ENCODE measurements at places on chromosomes 6 and 20. TPM values are rescaled to one million over a fixed set of nuclear protein-coding genes. Genes with fewer than 3 reads are reported as not detected.

- peaks cover 7% of the 10 kb centered on the region for H3K27me3 ChIP-seq
- DNase-seq = no peak
- H3K4me1 ChIP-seq = peaks cover 3% of the 10 kb centered on the region
- no peak overlapping the region for H3K4me3 ChIP-seq
Observed at GRCh38 chr20:62584671-62585460, 57.4 kb upstream of the SLCO4A1 start.

- H3K27ac ChIP-seq = no peak overlapping the region
- no peaks in the 10 kb centered on the region for H3K36me3 ChIP-seq
- H3K4me1 ChIP-seq = no peaks in the 10 kb centered on the region
- no peaks in the 10 kb centered on the region for H3K27me3 ChIP-seq
Observed at GRCh38 chr6:115675443-115675842, 385.2 kb downstream of the FRK start.

GRCh38 chr6:27280064-27280539 lies 32.0 kb downstream of the POM121L2 start:
- no peak overlapping the region for H3K4me3 ChIP-seq
- no peaks in the 10 kb centered on the region for H3K4me1 ChIP-seq
- H3K36me3 ChIP-seq = no peaks in the 10 kb centered on the region
- H3K27ac ChIP-seq = no peak overlapping the region

GRCh38 chr20:50017576-50018248 lies 34.9 kb downstream of the SNAI1 start:
- no peak overlapping the region for H3K4me3 ChIP-seq
- H3K4me1 ChIP-seq = peaks cover 11% of the 10 kb centered on the region
- no peaks in the 10 kb centered on the region for H3K36me3 ChIP-seq
- no peaks in the 10 kb centered on the region for H3K27me3 ChIP-seq

DNA sequence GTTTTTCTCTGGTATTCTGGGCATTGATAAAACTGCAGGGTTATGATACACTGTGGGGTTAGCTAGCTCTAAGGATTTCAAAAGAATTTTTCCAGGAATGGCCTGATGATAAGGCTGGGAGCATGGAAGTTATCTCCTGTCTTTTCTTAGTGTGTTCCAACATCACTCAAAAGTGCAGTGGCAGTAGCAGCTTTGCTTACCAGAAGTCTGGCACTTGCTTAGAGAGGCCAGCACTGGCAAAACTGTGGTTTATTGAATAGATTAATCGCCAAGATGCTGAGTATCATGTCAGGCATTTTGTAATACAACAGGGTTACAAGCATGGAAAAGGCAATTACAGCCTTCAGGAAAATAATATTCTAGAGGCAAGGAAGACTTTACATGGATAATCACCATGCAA lies 719.5 kb upstream of the GJE1 start:
- H3K4me1 ChIP-seq = no peaks in the 10 kb centered on the region
- H3K27ac ChIP-seq = no peak overlapping the region
- no peak overlapping the region for H3K4me3 ChIP-seq
- H3K36me3 ChIP-seq = no peaks in the 10 kb centered on the region

DNA sequence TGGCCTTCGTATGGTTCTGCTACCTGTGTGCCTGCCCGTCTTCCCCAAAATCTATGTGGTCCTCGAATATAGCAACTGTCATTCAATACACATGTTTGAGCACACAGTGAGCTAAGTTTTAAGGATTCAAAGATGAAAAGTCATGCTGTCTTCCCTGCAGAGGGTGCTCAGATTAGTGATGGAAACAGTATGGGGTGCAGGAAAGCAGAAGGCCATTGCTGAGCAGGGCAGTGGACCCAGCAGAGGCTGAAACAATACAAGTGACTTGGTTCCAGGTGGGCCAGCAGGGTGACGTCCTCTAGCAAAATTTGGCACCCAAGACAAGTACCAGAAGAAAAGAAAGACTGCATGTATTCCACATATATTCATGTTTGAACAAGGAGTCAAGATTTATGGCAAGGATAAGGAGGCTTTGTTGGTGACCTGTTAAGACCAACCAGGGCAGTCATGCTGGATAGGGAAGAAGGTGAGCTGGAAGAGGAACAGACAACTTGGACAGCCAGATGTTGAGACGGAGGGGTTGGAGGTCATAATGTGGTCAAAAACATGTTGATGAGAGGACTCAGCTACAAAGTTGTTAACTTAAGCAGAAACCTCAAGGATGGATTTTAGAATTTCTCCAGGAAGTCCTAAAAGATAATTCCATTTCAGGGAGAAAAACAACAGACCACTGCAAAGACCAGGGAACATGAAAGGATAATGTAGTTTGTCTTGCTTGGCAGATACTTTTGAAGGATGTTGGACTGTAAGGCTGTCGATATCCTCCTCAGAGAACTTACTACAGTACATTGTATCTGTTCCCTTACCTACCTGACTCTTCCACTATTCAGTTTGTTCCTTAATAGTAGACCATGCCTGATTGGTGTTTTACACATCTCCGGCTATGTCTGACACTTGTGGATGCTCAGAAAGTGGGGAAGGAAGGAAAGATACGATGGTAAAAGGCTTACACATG lies 2.5 kb downstream of the HLA-DQA1 start:
- H3K36me3 ChIP-seq = no peaks in the 10 kb centered on the region
- no peak overlapping the region for H3K4me3 ChIP-seq
- H3K4me1 ChIP-seq = peaks cover 4% of the 10 kb centered on the region
- no peak overlapping the region for H3K27ac ChIP-seq

- H3K27ac ChIP-seq = no peak overlapping the region
- peak; percentile 62 for DNase-seq
- H3K27me3 ChIP-seq = no peaks in the 10 kb centered on the region
- no peaks in the 10 kb centered on the region for H3K36me3 ChIP-seq
- H3K4me3 ChIP-seq = no peak overlapping the region
Observed at GRCh38 chr20:10090588-10091166, 55.9 kb downstream of the ANKEF1 start.

DNA sequence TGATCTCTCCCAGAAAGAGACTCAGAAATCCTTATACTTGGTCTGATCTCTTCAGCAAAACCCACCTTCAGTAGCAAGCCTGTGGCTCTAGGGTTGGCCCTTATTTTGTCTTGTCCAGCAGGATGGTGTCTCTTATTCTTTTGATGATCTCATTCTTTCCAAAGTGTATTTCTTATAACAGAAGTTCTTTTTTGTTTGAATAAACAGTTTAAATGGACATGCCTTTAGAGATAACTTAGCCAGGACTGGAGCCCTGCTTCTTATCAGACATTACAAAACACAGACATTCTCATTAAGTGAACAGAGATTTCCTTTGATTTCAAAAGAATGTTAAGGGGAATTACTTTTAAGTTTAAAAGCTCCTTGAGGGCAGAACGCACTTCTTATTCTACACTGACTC lies 31.7 kb downstream of the KCNS1 start:
- peaks cover 54% of the 10 kb centered on the region for H3K36me3 ChIP-seq
- no peak overlapping the region for H3K4me3 ChIP-seq
- peaks cover 13% of the 10 kb centered on the region for H3K4me1 ChIP-seq
- H3K27me3 ChIP-seq = no peaks in the 10 kb centered on the region

GRCh38 chr6:54299542-54300269 lies 8.5 kb upstream of the TINAG start:
- H3K4me3 ChIP-seq = no peak overlapping the region
- H3K36me3 ChIP-seq = no peaks in the 10 kb centered on the region
- no peaks in the 10 kb centered on the region for H3K27me3 ChIP-seq
- no peak for DNase-seq

DNA sequence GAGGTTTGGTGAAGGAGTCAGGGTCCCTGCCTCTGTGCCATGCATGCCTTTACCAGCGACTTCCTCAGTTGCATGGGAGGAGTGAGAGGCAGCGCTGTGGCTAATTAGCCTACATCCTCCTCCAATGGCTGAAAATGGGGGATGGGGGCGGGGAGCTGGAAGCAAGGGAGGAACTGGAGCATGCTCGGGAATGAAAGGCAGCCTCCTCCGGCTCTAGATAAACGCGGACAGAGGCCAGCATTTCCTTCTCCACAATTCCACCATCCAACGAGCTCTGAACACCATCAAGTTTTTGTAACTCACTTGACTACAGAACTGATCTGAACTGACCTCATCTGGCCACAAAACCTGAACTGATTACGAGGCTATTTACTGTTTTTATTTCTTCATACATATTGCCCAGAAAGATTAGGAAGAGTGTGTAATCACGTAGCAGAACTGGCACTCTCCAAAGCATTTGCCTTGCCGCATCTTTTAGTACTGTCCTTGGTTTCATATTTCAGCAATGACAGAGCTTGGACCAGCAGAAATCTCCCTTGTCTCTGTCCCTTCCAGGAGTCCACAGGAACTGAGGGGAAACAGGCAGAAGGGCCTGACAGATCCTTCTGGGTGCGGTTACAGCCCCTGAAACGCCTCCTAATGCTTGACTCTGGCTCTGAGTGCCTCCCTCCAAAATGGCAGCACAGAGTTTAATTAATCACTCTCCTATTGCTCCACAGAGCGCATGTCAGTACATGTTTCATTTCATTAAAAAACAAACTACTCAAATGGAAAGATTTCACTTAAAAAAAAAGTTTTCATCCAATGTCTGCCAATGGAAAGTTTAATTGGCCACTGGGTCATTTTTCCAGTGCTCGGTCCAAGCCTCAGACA lies 58.2 kb upstream of the TRAF3IP2 start:
- H3K4me1 ChIP-seq = no peaks in the 10 kb centered on the region
- H3K4me3 ChIP-seq = no peak overlapping the region
- no peak overlapping the region for H3K27ac ChIP-seq
- H3K36me3 ChIP-seq = peaks cover 86% of the 10 kb centered on the region
- no peaks in the 10 kb centered on the region for H3K27me3 ChIP-seq

GRCh38 chr6:154921482-154921881 lies 73.6 kb upstream of the TIAM2 start:
- no peaks in the 10 kb centered on the region for H3K36me3 ChIP-seq
- no peak overlapping the region for H3K4me3 ChIP-seq
- H3K4me1 ChIP-seq = no peaks in the 10 kb centered on the region

GRCh38 chr6:19802656-19803055 lies 34.5 kb upstream of the ID4 start:
- no peak for DNase-seq
- no peak overlapping the region for H3K4me3 ChIP-seq
- no peak overlapping the region for H3K27ac ChIP-seq
- H3K4me1 ChIP-seq = peaks cover 5% of the 10 kb centered on the region
- no peaks in the 10 kb centered on the region for H3K36me3 ChIP-seq

DNA sequence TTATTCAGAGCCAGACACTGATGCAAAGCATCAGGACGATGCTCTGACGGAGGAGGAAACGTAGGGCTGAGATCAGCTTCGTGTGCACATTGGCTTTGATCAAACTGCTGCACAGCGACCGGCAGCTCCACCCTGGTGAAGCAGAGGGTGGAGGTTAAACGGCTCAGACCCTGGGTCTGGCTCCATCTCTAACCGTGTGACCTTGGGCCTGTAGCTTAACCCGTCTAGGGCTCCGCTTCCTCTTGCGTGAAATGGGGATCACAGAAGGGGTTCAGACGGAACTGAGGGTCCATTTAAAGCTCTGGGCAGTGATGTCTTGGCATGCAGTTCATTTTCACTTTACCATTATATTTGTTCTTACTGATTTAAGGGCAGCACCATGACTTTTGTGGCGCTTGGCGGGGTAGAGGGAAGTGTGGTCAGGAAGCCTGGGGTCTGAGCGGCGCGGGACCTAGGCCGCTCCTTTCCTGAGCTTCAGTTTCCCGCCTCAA lies 644 bp downstream of the RBL1 start:
- DNase-seq = peak; percentile 81
- H3K27me3 ChIP-seq = no peaks in the 10 kb centered on the region
- peaks cover 21% of the 10 kb centered on the region for H3K4me1 ChIP-seq
- peaks cover 3% of the 10 kb centered on the region for H3K36me3 ChIP-seq
- peak overlapping the region; percentile 80 for H3K27ac ChIP-seq

- H3K4me1 ChIP-seq = no peaks in the 10 kb centered on the region
- no peak overlapping the region for H3K4me3 ChIP-seq
- no peaks in the 10 kb centered on the region for H3K36me3 ChIP-seq
- no peak for DNase-seq
- H3K27me3 ChIP-seq = no peaks in the 10 kb centered on the region
Observed at GRCh38 chr6:150377211-150377781, 8.5 kb downstream of the IYD start.

DNA sequence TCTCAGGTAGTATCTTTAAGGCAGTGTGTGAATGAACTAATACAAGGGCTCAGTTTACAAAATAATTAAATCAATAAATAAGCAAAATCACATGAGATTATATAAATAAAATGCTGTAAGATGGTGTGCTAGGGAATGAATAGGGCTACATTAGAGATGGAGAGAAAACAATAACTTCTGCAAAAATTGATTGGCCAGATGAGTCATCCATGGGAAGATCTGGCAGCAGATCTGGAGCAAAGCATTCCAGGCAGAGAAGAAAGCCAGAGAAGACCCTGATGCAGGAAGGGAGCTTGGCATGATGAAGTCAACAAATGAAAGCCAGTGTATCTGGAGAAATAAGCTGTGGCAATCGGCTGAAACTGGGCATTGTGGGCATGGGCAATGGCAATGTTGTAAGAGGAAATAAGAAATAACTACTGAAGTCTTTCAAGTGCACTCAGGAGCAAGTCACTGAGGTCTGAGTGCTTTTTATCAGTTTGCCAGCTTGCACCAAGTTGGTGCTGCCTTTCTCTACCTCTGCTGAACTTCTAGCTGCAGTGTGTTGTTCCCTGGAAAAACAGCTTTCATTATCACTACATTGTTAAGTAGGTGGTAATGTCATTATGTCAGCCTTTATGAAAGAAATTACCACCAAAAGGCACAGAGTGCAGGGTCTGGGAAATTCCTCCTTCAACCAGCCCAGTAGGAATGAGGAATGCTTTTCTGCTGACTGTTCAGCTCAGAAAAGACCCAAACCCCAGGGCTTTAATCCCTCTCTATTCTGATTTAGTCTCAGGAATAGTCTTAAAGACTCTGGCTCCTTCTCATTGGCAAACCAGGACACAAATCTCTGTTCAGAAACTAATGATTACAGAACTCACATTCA lies 231.6 kb downstream of the HTR1B start:
- H3K27ac ChIP-seq = no peak overlapping the region
- no peaks in the 10 kb centered on the region for H3K4me1 ChIP-seq
- H3K4me3 ChIP-seq = no peak overlapping the region
- no peaks in the 10 kb centered on the region for H3K36me3 ChIP-seq
- H3K27me3 ChIP-seq = no peaks in the 10 kb centered on the region
- DNase-seq = no peak

DNA sequence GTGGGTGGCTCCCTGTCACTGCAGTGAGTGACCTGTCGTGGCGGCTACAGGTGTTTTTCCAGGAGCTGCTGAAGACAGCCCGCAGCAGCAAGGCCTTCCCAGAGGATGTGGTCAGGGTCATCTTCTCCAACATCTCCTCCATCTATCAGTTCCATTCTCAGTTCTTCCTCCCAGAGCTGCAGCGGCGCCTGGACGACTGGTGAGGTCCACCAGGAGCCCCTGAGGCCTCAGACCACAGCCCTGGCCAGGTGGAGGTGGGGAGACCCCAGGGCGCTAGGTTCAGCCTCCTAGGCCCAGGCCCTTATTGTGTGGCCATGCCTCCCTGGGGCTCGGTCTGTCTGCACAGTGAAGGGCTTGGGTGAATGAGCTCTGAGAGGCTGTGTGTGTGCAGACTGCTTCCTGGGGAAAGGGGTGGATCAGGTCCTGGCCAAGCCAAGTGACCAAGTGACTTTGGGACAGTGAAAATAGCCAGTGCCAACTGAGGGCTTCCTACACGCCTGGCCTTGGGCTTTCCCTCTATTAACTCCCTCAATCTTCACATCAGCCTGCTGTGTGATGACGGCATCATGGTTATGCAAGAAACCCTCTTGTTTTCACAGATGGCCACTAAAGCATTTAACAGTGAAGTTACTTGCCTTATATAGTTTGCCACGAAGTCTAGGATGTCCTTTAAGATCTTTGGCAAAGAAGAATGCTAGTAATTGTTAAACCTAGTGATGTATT lies 6.4 kb downstream of the FGD2 start:
- H3K4me1 ChIP-seq = peaks cover 20% of the 10 kb centered on the region
- peaks cover 7% of the 10 kb centered on the region for H3K36me3 ChIP-seq
- no peak for DNase-seq
- no peaks in the 10 kb centered on the region for H3K27me3 ChIP-seq
- H3K27ac ChIP-seq = no peak overlapping the region

The DLK2 gene
- total RNA-seq = not detected

The SLC35F1 gene
- not detected for total RNA-seq

The OPRM1 gene
- total RNA-seq = not detected

The PTCRA gene
- total RNA-seq = 3.7 TPM

The BMP7 gene
- total RNA-seq = not detected

The ZC3H12D gene
- total RNA-seq = 7.7 TPM

Data from natural killer cell (primary cell).